ENCODE measurements at places on chromosomes 5 and 9.

DNA sequence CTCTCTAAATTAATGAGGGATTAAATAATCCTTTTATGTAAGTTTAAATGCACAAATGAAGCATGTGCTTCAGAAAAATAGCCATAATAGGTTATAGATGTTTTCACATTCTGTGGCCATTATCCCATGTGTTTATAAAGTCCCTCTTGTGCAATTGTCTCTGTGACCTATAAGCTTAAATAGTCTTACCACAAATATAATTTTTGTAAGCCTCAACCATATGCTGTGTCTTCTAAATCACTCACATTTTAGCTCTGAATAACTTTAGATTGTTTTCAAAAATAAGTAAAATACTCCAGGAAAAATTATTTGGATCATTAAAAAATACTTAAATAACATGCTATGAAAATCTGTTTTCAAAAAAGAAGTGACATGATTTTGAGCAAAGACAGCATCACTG lies 1894.7 kb downstream of the MAT2B start:
- DNase-seq, result no peak

DNA sequence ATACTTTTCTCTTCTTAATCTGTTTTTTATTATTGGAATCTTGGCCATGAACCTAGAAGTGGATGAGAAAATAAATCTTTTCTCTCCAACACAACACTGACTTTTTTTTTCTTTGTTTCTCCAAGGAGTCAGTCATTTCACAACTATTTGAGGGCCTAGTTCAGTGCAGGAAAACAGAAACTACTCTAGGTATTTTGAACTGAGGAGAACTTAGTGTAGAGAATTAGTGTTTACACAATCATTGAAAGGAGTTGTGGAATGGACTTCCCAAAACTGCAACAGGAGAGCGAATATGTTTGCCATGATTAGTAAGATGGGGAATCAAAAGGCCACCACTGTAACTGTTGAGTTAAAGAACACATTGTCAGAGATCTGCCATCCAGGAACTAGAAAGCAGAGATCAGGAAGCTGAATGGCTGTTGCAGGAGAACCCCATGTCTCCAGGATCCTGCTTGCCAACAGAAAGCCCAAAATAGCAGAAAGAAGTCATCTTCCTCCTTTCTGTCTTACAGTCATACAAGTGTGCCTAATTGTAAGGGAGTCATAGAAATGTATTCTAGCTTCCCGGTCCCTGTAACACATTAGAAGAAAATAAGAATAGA lies 20.3 kb upstream of the PCDH1 start:
- no peak for DNase-seq

DNA sequence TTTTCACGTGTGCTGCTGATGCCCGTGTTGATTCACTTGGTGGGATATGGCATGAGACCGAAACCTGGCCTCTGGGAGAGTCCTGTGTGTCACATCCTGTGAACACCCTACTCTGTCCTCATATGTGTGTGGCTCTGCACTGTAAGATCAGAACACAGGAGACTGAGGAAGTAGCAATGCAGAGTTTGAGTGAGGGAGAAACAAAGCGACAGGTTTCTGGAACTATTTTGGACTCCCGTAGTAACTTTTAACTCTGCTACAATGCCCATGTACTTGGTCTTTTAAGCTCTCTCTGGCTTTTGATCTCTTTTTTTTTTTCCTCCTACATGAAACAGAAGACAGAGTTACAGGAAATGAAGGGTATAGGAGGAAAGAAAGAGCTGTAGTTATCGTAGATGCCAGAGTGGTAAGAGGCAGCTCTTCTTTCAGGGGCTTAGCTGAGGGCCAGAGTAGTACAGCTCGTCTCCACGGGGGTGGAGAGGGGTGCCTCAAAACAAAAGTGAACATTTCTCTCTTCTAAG lies 26.6 kb downstream of the GRAMD2B start:
- no peak for DNase-seq

DNA sequence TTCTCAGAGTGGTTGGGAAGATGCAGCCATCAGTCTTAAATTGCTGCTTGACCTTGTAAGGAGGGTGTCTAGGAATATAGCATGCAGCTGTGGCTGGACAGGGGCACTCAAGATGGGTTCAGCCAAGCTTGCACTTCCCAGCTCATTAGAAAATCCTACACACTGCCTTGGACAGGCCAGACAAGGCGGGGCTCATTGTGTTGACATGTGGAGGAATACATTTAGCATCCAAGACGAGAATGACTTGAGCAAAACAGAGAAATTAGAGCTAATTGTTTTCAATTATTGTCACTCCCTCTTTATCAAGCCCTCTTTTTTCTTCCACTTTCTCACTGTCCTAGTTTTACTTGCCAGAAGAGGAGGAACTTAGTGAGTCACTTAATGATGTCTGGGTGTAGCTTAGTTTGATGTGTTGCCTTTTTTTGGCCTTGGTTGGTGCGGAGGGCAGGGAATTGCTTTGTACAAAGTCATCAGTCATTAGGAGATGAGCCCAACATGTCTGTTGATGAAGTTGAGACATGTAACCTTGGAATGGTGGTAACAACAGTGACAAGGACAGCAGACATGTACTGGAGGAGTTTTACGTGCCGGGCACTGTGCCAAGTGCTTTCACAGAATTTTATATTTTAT lies 1219.3 kb upstream of the WWC1 start:
- DNase-seq, result no peak

DNA sequence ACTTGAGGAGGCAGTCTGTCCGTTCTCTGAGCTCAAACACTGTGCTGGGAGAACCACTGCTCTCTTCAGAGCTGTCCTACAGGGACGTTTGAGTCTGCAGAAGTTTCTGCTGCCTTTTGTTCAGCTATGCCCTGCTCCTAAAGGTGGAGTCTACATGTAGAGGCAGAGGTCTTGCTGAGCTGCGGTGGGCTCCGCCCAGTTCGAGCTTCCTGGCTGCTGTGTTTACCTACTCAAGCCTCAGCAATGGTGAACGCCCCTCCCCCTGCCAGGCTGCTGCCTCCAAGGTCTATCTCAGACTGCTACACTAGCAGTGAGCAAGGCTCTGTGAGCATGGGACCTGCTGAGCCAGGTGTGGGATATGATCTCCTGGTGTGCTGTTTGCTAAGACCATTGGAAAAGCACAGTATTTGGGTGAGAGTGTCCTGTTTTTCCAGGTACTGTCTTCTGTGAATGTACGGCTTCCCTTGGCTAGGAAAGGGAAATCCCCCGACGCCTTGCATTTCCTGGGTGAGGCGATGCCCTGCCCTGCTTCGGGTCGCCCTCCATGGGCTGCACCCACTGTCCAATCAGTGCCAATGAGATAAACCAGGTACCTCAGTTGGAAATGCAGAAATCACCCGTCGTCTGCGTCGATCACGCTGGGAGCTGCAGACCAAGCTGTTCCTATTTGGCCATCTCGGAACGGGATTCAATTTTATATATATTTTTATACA lies 58.5 kb downstream of the CNTRL start:
- no peak for DNase-seq

- DNase-seq, result no peak
Observed at GRCh38 chr5:139640421-139641115, 7.6 kb upstream of the CXXC5 start.

DNA sequence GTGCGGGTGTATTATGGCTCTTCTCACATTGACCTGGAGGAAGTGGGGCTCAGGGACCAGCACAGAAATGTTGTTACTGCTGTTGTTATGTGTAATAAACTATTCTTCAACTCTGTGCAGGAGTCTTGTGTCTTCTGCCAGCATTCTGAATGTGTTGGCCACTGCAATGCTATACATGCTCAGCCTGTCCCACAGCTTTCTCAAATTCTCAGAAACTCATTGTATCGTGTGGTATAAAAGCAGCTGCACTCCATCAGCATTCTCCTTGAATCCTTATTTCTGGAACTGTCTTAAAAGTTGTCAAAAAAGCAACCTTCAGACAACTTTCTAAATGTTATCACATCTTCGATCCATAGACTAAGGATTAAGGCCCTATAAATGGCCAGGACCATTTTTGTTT lies 72.0 kb downstream of the ZNF474 start:
- no peak for DNase-seq

DNA sequence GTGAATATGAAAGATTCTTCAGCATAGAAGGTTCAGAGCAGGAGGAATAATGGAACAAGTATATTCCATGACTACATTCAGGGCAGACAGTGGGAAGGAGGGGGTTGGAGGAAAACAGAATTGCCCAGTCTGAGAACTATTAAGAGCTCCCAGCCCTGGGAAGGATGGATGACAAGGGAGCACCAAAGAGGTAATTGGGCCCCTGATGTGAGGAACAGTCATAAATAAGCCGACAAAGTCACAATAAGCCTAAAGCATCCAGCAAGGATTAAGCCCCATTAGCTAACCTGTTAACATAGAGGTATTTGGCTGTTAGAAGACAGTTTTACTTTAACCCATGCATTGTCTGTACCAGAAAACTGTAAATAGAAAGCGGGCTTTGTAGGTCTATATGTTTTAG lies 348.7 kb upstream of the SEMA6A start:
- DNase-seq, result no peak

DNA sequence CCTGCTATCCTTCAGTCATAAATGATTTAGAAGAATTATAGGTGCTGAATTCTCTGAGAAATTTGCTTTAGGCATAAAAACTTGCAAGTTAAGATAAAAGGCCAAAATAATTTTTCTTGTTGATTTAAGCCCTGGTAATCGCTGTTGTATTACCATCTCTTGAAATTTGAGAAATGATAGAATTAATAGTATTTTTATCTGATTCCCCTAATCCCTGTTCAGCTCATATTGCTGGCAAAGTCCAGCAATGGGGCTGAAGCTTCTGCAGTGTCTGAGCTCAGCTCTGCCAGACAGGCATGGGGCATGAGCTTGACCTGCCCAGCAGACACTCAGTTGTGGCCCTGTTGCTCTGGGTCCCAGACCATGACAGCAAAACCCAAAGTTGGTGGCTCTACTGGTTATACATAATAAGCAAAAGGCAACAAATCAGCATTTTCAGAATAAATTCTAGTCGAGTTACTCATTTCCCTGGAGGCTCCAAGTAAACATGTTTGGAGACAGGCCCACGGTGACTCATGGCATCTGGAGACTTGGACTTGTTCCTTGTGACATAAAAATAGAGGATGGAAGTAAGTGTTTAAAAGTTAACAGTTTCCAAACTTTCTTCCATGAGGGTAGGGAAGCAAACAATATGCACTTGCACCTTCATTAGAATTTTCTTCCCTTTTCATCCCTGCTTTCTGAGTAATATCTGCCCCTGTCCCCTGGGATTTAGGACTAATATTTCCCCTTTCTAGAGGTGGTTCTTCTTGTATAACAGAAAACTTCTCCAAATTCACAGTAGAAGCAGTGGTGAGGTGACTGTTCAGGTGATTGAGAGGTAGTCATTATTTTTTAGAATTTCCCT lies 60.2 kb upstream of the SLC2A8 start:
- DNase-seq, result no peak

DNA sequence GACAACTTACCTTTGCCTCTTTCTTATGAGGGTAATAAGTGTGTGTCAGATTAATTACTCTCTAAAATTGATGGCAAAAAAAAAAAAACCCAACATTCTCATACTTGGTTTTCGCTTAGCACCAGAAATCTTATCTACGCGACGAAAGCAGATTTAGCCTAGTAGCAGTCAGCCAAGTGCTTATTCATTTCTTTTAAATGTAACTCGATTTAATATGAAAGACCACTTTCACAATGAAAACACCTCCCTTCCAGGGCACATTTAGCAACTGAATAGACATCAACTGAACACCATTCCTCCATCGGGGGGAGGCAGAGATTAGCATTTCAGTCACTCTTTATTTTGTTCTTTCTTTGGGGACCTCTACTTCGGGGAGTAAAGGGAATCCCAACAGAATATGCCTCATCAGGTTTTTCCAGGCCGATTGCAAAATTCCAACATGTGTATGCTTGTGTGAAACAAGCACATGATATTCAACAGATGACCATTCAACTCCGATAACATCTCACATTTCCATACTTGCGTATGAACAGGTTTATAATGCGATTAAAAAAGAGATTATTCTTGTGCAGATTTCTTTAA lies 124.1 kb upstream of the RETREG1 start:
- no peak for DNase-seq

- no peak for DNase-seq
Observed at GRCh38 chr9:38313421-38313820, 79.1 kb upstream of the ALDH1B1 start.

GRCh38 chr9:131713016-131713415 lies 26.9 kb downstream of the RAPGEF1 start:
- no peak for DNase-seq

DNA sequence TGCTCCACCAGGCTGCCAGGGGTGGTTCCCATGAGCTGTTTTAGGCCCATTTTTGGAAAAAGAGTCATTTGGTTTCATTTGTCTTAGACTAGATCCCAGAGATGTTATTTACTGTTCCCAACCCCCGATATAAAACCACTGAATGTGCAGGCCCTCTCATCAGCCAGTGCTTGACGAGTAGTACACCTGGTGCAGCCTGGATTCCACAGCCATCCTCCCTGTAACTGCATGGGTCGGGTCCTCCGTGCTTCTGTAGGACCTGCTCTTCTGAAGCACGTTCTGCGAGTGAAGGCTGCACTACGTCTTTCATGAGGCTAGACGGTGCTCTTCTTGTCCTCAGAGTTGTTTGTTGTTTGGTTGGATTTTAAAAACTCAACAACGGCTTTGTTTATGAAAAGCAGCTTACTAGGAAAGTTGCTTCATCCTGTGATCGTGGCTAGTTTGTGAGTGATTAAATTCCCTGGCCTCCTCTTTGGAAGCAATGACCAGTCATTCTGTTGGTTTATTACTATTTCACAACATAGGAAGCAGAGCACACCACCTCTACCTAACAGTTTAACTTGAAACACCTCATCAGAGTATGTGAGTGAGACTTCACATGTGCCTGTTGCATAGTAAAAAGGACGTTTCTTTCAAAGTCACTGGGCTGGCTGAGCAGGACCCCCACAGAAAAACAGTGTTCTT lies 135.2 kb downstream of the AOPEP start:
- DNase-seq, result no peak

DNA sequence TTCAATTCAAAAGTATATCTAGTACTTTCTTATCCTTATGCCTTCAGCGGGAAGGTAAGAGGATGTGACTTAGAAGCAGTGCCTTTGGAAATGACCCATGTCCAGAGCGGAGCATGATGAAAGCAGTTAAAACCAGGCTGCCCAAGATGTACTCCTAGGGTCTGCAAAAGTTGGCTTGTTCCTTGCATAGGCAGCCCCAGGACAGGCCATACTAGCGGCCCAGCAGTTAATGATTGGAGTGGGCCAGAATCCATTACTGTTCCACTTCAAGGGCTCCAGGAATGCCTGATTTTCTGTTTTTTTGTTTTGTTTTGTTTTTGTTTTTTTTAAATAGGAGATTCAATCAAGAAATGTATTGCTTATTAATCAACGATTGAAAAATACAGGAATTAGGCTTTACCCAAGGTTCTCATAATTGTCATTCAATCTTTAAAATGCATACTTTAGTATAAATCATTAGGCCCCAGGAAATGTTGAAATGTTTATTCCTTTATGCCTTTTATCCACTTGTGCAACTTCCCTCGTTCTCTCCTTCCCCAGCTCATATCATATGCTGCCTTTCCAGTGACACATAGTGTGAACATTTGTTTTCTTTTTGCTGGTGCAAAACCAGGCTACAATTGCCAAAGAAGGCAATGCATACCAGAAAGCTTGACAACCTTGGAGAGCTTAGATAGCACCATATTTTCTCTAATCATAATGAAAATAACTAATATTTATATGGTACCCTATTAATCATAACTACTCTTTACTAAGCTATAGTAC lies 190.8 kb downstream of the ARHGEF28 start:
- DNase-seq, result no peak

GRCh38 chr5:110951373-110951791 lies 120.1 kb upstream of the TSLP start:
- DNase-seq, result no peak

- DNase-seq, result no peak
Observed at GRCh38 chr9:133876836-133877235, 115.3 kb downstream of the VAV2 start.
